ENCODE measurements at places on chromosomes 13 and 19. TPM values are rescaled to one million over a fixed set of nuclear protein-coding genes. Genes with fewer than 3 reads are reported as not detected.

SHC2 gene
- total RNA-seq, result 2.4 TPM

SAFB2 gene
- total RNA-seq, result 41.2 TPM

SLC46A3 gene
- 4.8 TPM for total RNA-seq

LILRB5 gene
- not detected for total RNA-seq

NLRP7 gene
- not detected for total RNA-seq

RNF17 gene
- 0.98 TPM for total RNA-seq

SBK3 gene
- 0.07 TPM for total RNA-seq

ZNF790 gene
- total RNA-seq, result 8.1 TPM

CCDC97 gene
- total RNA-seq, result 10.9 TPM

ZNF426 gene
- total RNA-seq, result 16.6 TPM

SCEL gene
- total RNA-seq, result not detected

SDHAF1 gene
- total RNA-seq, result 8.0 TPM

LPAR2 gene
- 1.7 TPM for total RNA-seq

SERTAD1 gene
- total RNA-seq, result 15.1 TPM

ZNF491 gene
- total RNA-seq, result 3.0 TPM

LGALS14 gene
- not detected for total RNA-seq

PSG6 gene
- total RNA-seq, result not detected

SIGLEC5 gene
- not detected for total RNA-seq

ZNF763 gene
- total RNA-seq, result 1.1 TPM

IGFL3 gene
- not detected for total RNA-seq

ZNF626 gene
- 13.7 TPM for total RNA-seq

PCSK4 gene
- total RNA-seq, result 0.92 TPM

SIGLEC14 gene
- total RNA-seq, result not detected

ZNF382 gene
- 9.6 TPM for total RNA-seq

MYO1F gene
- total RNA-seq, result 0.13 TPM

BICRA gene
- 6.0 TPM for total RNA-seq

DZIP1 gene
- total RNA-seq, result 62.0 TPM

OR7D4 gene
- total RNA-seq, result not detected

ZSWIM9 gene
- 5.3 TPM for total RNA-seq

RGCC gene
- 2.6 TPM for total RNA-seq

ATP1A3 gene
- total RNA-seq, result 0.13 TPM

PABPC3 gene
- total RNA-seq, result 0.10 TPM

TPTE2 gene
- not detected for total RNA-seq

C19orf38 gene
- total RNA-seq, result 0.65 TPM

SLC15A1 gene
- not detected for total RNA-seq
